A549 treated with RU486 at 1 μM for 4 hours (cell line): ENCODE measurements at places on chromosomes 7 and 10. TPM values are rescaled to one million over a fixed set of nuclear protein-coding genes. Genes with fewer than 3 reads are reported as not detected.

Gene CPXM2
- total RNA-seq, result not detected in 5 replicates

Gene CYP2C8
- not detected in 5 replicates for total RNA-seq

Gene TRIM50
- total RNA-seq, result not detected in 5 replicates

Gene LMOD2
- total RNA-seq, result not detected in 5 replicates

Gene STOX1
- total RNA-seq, result 0.60 to 0.90 TPM (median 0.81 TPM) in 5 replicates

Gene AS3MT
- 0.94 to 4.9 TPM (median 4.8 TPM) in 5 replicates for total RNA-seq

Gene PWWP2B
- 11.6 to 19.1 TPM (median 17.8 TPM) in 5 replicates for total RNA-seq

Gene GOLGA7B
- total RNA-seq, result 4.0 to 5.9 TPM (median 4.7 TPM) in 5 replicates

Gene PAX4
- not detected in 5 replicates for total RNA-seq

Gene PPA1
- total RNA-seq, result 184 to 232 TPM (median 201 TPM) in 5 replicates

Gene RAPGEF5
- total RNA-seq, result 0.05 to 0.22 TPM (median 0.11 TPM) in 5 replicates

Gene POM121L12
- not detected in 5 replicates for total RNA-seq

Gene CNTNAP2
- 0.02 to 0.03 TPM (median 0.02 TPM) in 3 of 5 replicates, not detected in the others for total RNA-seq

Gene CHCHD3
- 73.8 to 96.7 TPM (median 84.4 TPM) in 5 replicates for total RNA-seq

Gene CFAP69
- total RNA-seq, result 1.3 to 4.3 TPM (median 1.8 TPM) in 5 replicates

Gene CTAGE4
- total RNA-seq, result 0.05 TPM in 1 of 5 replicates, not detected in the others

Gene IKZF1
- not detected in 5 replicates for total RNA-seq

Gene MCM10
- 22.7 to 28.8 TPM (median 24.4 TPM) in 5 replicates for total RNA-seq

Gene FXYD4
- not detected in 5 replicates for total RNA-seq

Gene FGFBP3
- 1.8 to 3.1 TPM (median 2.7 TPM) in 5 replicates for total RNA-seq

Gene TBX20
- total RNA-seq, result 1.3 to 2.5 TPM (median 2.0 TPM) in 5 replicates

Gene ASIC3
- 5.7 to 12.6 TPM (median 12.2 TPM) in 5 replicates for total RNA-seq

Gene FAM25G
- total RNA-seq, result 0.88 to 1.1 TPM (median 0.95 TPM) in 3 of 5 replicates, not detected in the others

Gene GNG11
- 24.5 to 40.8 TPM (median 35.6 TPM) in 5 replicates for total RNA-seq

Gene HMX2
- 0.10 to 0.22 TPM (median 0.15 TPM) in 3 of 5 replicates, not detected in the others for total RNA-seq

Gene COMTD1
- total RNA-seq, result 28.4 to 55.6 TPM (median 42.2 TPM) in 5 replicates

Gene MTERF1
- 6.9 to 13.3 TPM (median 12.5 TPM) in 5 replicates for total RNA-seq

Gene STEAP1B
- total RNA-seq, result 0.20 to 0.32 TPM in 2 of 5 replicates, not detected in the others

Gene KIFBP
- 29.5 to 41.0 TPM (median 37.9 TPM) in 5 replicates for total RNA-seq

Gene ASCC1
- 30.7 to 38.1 TPM (median 33.5 TPM) in 5 replicates for total RNA-seq

Gene TEX36
- not detected in 5 replicates for total RNA-seq

Gene PITX3
- 0.27 to 0.38 TPM (median 0.29 TPM) in 4 of 5 replicates, not detected in the other for total RNA-seq

Gene UNCX
- total RNA-seq, result 0.06 to 0.09 TPM (median 0.08 TPM) in 4 of 5 replicates, not detected in the other

Gene NAT16
- total RNA-seq, result 0.06 to 0.15 TPM (median 0.14 TPM) in 5 replicates

Gene CCAR1
- total RNA-seq, result 56.3 to 82.1 TPM (median 68.2 TPM) in 5 replicates

Gene BLNK
- total RNA-seq, result not detected in 5 replicates
